Activated T-cell treated with anti-CD3 and anti-CD28 coated beads, Interleukin-2, amount 50 U/mL, for 72 hours (primary cell): ENCODE measurements at places on chromosomes 5 and 9. TPM values are rescaled to one million over a fixed set of nuclear protein-coding genes. Genes with fewer than 3 reads are reported as not detected.

DNA sequence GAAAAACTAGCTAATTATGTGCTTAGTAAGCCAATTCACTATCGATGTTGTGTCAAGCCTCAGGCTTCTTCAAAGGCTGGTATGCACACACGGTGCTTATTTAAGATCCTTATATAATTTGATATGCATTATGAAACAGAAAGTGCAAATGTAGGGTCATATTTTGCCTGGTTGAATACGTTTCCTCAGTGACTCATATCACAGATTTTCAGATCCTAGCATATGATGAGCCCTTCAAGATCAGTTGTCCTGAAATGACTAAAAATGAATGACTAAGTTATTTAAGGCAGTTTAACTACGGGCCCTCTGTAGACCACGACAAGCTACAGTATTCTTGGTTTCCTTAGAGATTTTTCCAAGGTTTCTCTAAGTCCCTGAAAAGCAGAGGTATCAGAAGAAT is 778.3 kb downstream of the PRELID2 start:
- no peak overlapping the region for H3K27ac ChIP-seq
- H3K36me3 ChIP-seq: no peaks in the 10 kb centered on the region
- H3K27me3 ChIP-seq: no peaks in the 10 kb centered on the region
- no peaks in the 10 kb centered on the region for H3K4me1 ChIP-seq
- DNase-seq: no peak

SAXO1 gene
- total RNA-seq: not detected

- H3K4me3 ChIP-seq: no peak overlapping the region
- H3K27me3 ChIP-seq: peaks cover 6% of the 10 kb centered on the region
- no peak for DNase-seq
- no peak overlapping the region for H3K27ac ChIP-seq
These were observed 52.0 kb downstream of the OLFM1 start for GRCh38 chr9:135139366-135139959.

GRCh38 chr5:71934322-71934721 is 173.0 kb upstream of the MAP1B start:
- no peaks in the 10 kb centered on the region for H3K4me1 ChIP-seq
- H3K36me3 ChIP-seq: no peaks in the 10 kb centered on the region
- no peak overlapping the region for H3K27ac ChIP-seq
- H3K27me3 ChIP-seq: peaks cover 37% of the 10 kb centered on the region

IER5L gene
- total RNA-seq: 4.6 TPM

DNA sequence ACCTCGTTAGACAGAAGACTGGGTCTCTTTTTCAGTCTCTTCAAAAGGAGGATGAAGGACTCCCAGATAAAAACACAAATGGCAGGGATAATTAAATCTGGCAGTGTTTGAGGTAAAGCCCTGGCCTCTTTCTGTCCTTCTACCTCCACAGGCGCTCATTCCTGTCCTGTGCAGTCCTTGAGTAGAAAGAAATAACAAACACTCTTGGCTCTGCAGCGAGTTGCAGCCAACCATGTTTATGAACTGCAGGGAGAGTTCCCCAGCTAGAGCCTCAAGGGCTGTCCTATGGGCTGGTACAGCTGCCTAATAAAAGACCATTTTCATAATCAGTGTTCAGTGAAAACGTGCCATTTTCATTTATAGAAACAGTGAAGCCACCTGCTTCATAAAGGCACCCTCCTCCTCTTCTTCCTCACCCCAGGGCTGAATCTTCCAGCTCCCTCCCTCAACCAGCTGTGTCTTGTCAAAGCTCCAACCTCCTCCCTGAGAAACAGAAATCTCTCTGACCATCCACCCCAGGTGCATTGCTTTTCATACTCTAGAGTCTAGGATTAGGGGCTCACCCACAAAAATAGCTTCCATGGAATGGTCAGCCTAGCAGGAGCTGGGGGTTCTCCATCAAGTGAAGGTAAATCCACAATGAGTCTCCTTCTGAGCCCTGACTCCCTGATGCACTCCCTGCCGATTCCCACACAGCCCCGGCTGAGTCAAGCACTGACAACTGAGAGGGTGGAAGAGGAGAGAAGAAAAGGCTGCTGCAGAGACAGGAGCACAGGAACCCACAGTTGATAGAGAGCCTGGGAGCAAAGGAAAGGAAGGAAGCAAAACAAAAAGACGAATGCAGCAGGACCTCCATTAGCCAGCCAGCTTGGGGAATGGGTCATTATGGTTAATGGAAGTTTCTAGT is 150.7 kb downstream of the CMYA5 start:
- no peaks in the 10 kb centered on the region for H3K36me3 ChIP-seq
- peaks cover 10% of the 10 kb centered on the region for H3K4me1 ChIP-seq
- no peak overlapping the region for H3K4me3 ChIP-seq
- H3K27ac ChIP-seq: no peak overlapping the region
- DNase-seq: no peak

SPATA31D4 gene
- total RNA-seq: not detected

GRCh38 chr5:140219068-140219991 is 44.3 kb downstream of the CYSTM1 start:
- no peak overlapping the region for H3K27ac ChIP-seq
- H3K27me3 ChIP-seq: no peaks in the 10 kb centered on the region
- peaks cover 1% of the 10 kb centered on the region for H3K36me3 ChIP-seq
- no peak for DNase-seq
- no peak overlapping the region for H3K4me3 ChIP-seq
- peaks cover 34% of the 10 kb centered on the region for H3K4me1 ChIP-seq

- no peak overlapping the region for H3K27ac ChIP-seq
- H3K4me1 ChIP-seq: no peaks in the 10 kb centered on the region
- no peaks in the 10 kb centered on the region for H3K36me3 ChIP-seq
- no peaks in the 10 kb centered on the region for H3K27me3 ChIP-seq
- no peak for DNase-seq
- H3K4me3 ChIP-seq: no peak overlapping the region
These were observed 173.6 kb downstream of the NR2F1-AS1 start for GRCh38 chr5:93407454-93407853.

PDE6A gene
- 0.05 TPM for total RNA-seq

SPOCK1 gene
- not detected for total RNA-seq

PTGR1 gene
- 1.3 TPM for total RNA-seq
